Activated CD4-positive, alpha-beta T cell treated with anti-CD3 and anti-CD28 coated beads, Interleukin-10, Interleukin-2, amounts not matched to agents 100 ng/mL and 50 ng/mL, durations not matched to agents 16 hours and 8 hours (primary cell): ENCODE measurements at places on chromosomes 3 and 15.

- no peak for DNase-seq
These were observed 26.6 kb upstream of the B3GNT5 start for GRCh38 chr3:183226333-183226890.

DNA sequence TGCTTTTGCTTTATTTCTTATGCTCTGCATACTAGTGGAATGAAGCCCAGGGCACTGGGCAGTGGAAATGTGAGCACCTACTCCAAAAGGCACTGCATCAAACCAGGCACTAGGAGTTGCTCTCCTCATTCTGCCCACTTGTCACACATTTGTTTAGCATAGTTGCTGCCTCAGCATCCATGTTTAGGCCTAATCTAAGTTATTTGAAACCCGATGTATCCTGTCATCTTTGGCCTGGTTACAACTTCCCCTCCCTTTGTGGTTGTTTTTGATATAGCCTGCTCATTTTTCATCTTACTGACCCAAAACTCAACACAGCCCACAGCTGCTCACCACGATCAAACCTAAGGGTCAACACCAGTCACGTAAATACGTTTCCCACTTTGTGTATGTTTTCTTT, 82.2 kb upstream of the SELENOK start:
- no peak for DNase-seq

DNA sequence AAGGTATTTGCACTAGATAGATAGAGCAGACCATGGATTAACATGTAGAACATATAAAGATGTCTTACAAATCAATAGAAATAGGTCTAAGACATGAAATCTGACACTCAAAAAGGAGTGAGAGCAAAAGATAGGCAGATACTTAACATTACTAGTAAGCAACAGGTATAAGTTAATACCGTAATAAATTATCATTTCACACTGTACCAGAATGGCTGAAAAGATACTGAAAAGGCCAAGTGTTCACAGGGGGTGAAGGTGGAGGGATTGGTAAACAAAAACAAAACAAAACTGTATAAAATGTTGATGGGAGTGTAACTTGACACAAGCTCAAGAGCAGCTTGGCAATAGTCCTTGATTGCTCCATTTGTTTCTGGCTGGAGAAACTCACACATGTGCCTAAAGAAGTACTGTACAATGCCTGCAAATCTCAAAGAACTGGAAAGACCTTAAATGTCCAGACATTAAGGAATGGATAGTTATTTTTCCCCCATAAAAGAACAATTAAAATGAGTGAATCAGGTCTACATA, 3.5 kb downstream of the NSMCE3 start:
- DNase-seq = no peak

- peak; percentile 69 for DNase-seq
These were observed 36.4 kb downstream of the WWTR1 start for GRCh38 chr3:149621218-149622005.

GRCh38 chr3:36763850-36764703, at the start of gene DCLK3:
Gene DCLK3, minus strand, starts transcription at chr3:36764553. Its CDS starts 290 bp downstream, at chr3:36764263.
- DNase-seq = no peak

DNA sequence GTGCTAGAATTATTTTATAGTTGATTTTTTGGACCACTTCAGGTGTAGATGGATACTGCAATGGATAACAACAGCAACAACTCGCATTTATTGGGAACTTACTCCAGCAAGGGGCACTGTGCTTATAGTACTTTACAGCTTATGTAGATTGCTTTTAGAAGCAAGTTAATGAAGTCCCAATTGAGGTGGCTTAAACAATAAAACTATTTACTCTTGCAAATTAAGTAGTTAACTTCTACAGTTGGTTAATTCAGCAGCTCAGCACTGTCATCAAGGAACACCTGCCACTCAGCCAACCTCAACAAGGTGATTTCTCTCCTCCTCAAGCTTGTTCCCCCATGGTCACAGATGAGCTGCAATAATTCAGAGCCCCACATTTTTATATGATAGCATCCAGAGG, 124.1 kb downstream of the RASA2 start:
- DNase-seq = no peak

DNA sequence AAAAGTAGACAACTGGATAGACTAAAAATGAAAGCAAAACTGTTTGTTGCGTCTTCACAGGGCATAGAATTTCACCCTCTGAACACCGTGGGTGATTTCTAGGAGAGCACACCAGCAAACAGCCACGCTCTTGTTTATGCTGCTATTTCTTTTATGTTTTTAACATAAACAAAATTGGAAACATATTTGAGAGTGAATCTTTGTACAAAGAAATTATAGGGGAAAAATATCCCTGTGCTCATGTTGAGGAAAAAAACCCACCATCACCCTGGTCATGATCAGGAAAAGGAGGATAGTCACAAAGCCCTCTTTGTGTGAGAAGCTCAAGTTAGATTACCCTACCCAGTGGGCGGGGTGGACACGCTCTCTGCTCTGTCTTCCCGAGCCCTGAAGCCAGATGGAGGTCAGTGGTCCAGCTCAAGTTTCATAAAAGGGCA, 313.3 kb downstream of the SATB1 start:
- DNase-seq = peak; percentile 16

- peak; percentile 0 for DNase-seq
These were observed 697.7 kb downstream of the TUSC7 start for GRCh38 chr3:117407317-117407716.

GRCh38 chr3:155742349-155742965, 2.4 kb downstream of the PLCH1 start:
- DNase-seq = no peak

DNA sequence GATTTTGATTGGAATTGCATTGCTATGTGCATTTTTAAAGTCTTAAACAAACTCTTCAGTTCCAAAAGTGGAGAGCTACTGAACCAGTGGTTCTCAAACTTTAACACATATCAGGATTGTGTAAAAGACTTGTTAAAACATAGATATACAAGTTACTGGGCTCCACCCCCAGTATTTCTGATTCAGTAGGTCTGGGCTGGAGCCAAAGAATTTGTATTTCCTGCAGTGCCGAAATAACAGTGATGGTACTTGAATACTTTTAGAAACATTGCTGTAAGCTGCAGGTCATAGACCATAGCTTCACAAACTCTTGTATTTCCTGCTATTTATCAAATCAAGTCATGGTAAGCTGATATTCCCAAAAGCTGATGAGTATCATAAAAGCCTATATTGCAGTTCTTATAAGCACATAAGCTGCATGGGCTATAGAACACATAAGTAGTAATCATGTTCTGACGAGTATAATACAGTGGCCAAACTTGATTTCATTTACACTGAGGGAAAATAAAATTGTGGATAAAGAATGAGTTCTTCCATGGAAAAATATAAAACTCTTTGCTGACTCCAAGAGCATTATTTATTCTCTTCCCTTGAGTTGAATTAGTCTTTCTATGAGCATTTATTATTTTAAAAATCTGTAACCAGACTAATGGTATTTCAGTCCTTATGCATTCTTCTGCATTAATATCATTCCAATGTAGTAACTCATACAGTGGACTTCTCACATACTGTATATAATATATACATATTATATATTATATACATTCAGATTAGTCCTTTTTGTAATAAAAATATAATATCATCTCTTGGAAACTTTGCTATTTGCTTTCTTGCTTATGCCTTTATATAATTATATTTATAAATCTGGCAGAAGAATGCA, 550.5 kb upstream of the AGTR1 start:
- no peak for DNase-seq

- no peak for DNase-seq
These were observed 116.4 kb upstream of the RGMA start for GRCh38 chr15:93205413-93205812.

GRCh38 chr3:47781685-47782445, at the start of gene SMARCC1:
Gene SMARCC1, minus strand, starts transcription at chr3:47781893. Its CDS starts 96 bp downstream, at chr3:47781797.
- peak; percentile 99 for DNase-seq

DNA sequence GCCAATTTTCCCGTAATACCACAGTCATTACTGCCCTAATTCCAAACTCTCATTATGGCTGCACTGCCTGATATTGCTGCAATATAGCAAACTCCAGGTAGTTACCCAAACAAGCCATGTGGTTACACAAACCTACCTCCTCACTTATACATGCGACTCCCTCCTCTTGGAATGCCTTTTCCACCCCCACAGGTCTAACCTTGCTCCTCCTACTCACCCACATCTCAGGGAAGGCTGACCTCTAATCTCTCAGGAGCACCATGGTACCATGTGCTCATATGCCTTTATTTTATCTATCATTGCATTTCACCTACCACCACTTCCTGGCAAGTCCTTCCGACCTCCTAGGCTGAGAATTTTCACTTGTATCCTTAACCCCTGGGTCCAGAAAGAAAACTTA, 2.9 kb downstream of the RBPMS2 start:
- no peak for DNase-seq

DNA sequence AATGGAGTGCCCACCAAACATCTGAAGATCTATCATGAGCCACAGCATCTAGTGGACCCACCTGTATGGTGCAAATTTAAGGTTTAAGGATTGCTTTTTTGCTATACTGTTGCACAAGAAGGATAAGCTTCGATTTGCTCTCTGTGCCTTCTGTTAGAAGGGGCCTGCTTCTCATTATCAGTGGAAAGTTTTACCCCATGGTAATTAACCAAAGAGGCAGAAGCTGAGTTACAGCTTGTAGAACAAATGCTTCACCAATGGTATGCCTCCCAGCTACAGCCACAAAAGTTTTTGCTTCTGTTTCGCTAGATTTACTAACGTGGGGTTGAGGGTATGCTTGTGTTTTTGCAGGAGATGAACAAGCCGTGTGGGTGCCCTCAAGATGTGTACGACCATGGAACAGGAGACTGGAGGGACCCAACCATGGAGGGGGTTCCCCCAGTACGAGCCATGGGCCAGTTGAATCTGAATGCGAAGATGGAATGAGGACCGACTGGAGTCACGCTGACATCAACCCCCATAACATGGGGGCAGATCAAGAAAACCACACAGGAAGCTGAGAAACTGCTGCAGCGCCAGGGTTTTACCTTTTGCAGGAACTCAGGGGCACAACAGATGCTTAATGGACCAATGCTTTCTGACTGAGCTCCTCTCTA, 43.5 kb downstream of the ACAD9 start:
- peak; percentile 54 for DNase-seq

- DNase-seq = peak; percentile 23
These were observed 150.7 kb downstream of the OPA1 start for GRCh38 chr3:193743702-193744047.

DNA sequence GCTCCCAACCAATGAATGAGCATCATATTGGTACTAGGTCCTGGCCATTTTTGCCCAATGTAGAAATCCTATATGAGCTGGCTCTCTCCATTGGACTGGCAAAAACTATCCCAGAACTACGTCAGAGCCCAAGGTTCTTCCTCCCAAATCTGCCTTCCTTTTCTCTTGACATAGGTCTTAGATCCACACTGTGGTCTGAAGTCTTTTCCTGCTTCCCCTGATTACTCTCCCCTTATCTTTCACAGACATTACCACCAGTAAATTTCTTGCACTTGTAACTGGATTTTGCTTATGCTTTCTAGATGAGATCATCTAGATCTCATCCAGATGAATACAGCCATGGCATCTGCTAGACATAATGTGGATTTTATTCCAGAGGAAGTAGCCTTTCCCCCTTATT, 141.2 kb upstream of the GADL1 start:
- no peak for DNase-seq

- no peak for DNase-seq
These were observed 23.8 kb upstream of the SNRPA1 start for GRCh38 chr15:101318839-101319238.

GRCh38 chr3:18752273-18752934, 327.3 kb upstream of the SATB1 start:
- DNase-seq = no peak

- DNase-seq = no peak
These were observed 121.8 kb upstream of the NLGN1 start for GRCh38 chr3:173275740-173276139.

GRCh38 chr3:186456731-186457191, 87.4 kb downstream of the CRYGS start:
- no peak for DNase-seq

DNA sequence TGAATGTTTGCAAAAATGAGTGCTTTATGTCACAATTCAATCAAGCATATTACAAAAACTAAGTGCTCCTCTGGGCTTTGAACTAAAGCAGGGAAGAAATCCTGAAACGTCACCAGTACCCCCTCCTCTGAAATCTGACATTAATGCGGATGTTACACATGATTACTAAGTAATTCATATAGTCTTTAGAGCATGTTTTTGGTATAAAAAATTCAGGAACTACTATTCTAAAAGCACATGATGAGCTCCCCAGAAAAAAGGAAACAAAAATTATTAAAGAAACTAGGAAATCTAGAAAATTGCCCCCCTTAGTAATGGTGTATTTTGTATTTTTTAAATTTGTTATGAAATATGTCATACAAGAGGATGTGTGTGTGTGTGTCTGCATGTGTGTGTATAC, 87.7 kb downstream of the MYO5A start:
- DNase-seq = no peak

DNA sequence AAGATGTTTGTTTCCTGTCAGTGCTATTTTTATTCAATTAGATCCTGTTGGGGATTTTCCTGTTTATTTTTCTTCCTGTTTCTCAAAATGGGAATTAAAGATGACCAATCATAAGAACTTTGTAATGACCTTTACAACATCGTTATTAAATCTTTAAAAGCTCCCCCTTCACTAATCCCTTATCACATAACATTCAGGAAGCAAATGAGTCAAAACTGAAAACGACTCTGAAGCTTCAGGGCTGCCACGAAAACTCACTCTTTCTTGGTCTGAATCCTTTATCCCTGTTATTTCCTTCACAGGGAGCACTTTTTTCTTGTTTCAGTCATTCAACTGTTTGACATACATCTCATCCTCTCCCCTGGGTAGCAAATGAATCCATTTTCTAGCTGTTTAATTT, 75.8 kb upstream of the MB21D2 start:
- peak; percentile 62 for DNase-seq

- no peak for DNase-seq
These were observed 373.4 kb upstream of the ARL6 start for GRCh38 chr3:97391167-97391566.

- DNase-seq = no peak
These were observed 129.8 kb downstream of the PPM1L start for GRCh38 chr3:160885791-160886286.

GRCh38 chr3:69809076-69809835, 70.0 kb downstream of the MITF start:
- no peak for DNase-seq

DNA sequence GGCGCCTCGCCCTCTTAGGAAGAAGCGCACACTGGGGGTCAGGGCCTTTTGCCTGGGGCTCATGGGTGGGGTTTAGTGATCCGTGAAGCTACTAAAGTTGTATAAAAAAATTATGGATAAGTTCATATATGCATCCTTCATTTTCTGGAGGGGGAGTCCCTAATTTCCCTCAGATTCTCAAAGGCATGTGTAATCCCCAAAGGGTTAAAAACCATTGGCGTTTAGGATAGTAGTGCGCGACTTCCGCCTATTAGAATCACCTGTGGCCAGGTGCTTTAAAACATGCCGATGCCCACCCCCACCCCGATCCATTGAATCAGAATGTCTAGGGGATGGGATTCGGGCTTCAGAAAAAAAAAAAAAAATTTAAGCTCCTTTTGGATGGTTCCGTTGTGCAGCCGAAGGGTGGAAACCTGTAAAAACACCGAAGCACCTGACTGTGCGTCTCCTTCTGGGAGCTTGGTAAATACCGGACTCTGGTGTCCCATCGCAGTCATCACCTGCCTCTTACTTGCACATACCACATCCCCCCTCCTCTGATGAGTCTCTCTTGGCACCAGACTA, 570 bp downstream of the APH1B start:
- DNase-seq = no peak
